ENCODE measurements at places on chromosomes 3 and 15.

- no peak for DNase-seq
These were observed 60.1 kb upstream of the DAZL start for GRCh38 chr3:16665282-16665741.

GRCh38 chr3:134356411-134357040 is 17.7 kb downstream of the AMOTL2 start:
- no peak for DNase-seq

GRCh38 chr15:63599401-63600000 is 2.3 kb downstream of the FBXL22 start:
- DNase-seq, result peak; percentile 25

DNA sequence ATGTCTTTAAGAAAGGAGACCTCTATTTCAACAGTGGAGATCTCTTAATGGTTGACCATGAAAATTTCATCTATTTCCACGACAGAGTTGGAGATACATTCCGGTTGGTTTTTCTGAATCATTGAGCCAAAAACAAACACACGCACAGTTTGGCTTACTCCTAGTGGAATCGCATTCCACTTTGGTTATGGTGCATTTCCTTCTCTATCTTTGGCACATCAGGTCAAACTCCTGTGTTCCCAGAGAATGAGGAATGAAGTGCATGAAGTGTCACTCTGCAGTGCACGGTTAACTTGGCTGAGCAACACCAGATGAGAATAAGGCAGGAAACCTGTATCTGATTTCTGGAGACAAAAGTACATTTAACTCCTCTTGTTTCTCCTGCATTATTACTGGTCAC is 38.5 kb downstream of the HDC start:
- no peak for DNase-seq

- peak; percentile 24 for DNase-seq
These were observed at the start of gene LRRN1 for GRCh38 chr3:3799173-3800079. TSS of gene LRRN1 (plus strand) at chr3:3799431. CDS start at chr3:3844642, 45,211 bp downstream.

GRCh38 chr3:19052874-19053273 is 95.4 kb upstream of the KCNH8 start:
- no peak for DNase-seq

GRCh38 chr3:136343873-136344555 is 93.9 kb downstream of the PCCB start:
- no peak for DNase-seq

DNA sequence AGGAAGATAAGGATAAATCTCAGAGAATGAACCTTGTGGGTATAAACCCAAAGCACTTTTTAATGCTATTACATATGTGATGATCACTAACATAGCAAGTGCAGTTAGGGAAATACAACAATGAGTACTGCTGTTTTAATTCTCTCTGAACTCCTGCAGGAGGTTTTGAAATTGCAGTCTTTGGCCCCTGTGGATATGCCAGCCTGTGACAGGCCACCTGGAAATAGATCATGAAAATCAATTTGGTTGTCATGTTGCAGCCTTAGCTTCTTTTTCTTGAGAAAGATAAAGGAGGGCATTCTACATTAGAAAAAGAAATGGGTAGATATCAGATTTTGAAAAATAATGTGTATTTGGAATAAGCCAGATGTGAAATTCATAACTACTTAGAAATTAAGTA is 103.6 kb downstream of the RSRC1 start:
- DNase-seq, result no peak
